ENCODE measurements at places on chromosomes 1 and 21.

- DNase-seq: peak; percentile 68
Measured at GRCh38 chr1:27102707-27103468, 52.0 kb downstream of the SLC9A1 start.

DNA sequence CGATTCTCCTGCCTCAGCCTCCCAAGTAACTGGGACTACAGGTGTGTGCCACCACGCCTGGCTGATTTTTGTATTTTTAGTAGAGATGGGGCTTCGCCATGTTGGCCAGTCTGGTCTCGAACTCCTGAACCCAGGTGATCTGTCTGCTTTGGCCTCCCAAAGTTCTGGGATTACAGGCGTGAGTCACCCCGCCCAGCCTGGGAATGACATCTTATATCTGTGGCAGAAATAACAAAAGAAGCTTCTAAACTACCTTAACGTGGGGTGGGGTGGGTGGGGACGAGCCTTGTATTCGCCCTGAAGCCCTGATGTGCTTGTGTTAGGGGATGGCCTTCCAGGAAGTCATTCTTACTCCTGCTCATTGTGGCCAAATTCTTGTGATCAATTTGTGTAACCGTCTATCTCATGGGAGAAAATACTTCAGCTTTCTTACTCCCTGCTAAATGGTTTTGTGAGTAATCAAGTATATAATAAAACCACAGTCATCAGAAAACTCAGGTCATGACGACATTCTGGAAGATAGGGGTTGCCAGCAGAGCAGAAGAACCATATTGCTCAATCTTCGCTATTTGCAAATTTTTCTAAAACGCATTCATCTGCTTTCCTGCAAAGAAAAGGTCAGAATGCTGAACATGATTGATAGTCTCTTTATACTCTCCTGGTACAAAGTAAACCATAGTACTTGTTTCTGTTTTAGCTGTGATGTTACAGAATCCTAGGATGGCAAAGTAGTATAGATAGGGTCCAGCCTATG lies 63.2 kb downstream of the DIRAS3 start:
- DNase-seq: no peak

GRCh38 chr1:97849345-97850340 lies 71.2 kb downstream of the DPYD start:
- DNase-seq: no peak

DNA sequence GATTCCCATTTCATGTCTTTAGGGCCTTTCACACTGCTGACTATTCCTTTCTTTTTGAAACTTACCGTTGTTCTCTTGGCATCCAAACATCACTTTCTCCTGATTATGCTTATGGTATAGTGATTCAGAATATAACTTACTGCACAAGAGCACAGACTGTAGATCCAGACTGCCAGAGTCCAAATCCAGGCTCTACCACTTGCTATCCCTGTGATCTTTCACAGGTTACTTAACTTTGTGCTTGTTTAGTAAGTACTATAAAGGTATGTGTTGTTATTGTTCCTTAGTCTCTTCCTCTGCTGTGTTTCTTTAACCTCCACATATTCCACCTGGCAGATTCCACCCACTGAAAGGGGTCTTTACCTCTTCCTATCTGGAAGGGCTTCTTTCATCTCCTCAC lies 8.4 kb downstream of the SCMH1 start:
- no peak for DNase-seq

GRCh38 chr1:189669846-189670245 lies 807.8 kb downstream of the BRINP3 start:
- no peak for DNase-seq

All from thyroid gland (tissue), 4 donors.